NCI-H446 (cell line): ENCODE measurements at places on chromosomes 6 and 20.
A peak's percentile ranks its signal among the peaks of the same experiment; 100 is the strongest.

GRCh38 chr20:47689731-47690130, 95.5 kb downstream of the SULF2 start:
- DNase-seq: no peak

DNA sequence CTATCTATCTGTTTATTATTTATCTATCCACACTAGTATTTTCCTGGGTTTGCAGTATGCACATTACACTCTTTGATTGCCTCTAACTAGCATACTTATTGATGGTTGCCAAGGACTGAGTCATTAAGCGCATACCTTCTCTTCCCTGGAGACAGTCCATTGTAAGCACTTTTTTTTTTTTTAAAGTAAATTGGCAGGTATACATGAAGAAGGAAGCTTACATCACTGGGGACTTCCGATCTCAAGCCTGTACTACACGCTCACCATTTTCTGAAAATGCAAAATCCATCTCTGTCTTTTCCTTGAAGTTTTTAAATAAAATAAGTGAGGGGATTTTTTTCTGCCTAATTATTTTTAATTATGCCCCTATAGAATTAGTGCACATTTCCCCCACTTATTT, 63.5 kb downstream of the HMGN3 start:
- DNase-seq: peak; percentile 39

GRCh38 chr6:30238178-30238795, 25.1 kb upstream of the TRIM26 start:
- DNase-seq: peak; percentile 11

DNA sequence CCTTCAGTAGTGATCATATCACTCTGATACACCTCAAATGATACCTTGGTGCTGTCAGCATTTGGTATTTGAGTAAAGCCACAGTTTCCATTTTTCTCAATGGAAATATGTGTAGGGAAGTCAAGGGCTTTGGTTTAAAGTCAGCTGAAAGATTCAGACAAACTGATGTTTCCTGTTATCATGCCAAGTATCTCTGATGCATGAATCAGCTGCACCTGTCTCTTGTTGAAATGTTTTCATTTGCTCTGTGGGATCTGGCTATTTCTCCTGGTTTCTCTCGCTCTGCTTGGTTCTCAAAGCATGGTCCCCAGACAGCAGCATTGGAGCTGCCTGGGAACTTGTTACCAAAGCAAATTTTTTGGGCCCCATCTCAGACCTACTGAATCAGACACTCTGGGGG, 23.5 kb downstream of the ZFP64 start:
- no peak for DNase-seq

DNA sequence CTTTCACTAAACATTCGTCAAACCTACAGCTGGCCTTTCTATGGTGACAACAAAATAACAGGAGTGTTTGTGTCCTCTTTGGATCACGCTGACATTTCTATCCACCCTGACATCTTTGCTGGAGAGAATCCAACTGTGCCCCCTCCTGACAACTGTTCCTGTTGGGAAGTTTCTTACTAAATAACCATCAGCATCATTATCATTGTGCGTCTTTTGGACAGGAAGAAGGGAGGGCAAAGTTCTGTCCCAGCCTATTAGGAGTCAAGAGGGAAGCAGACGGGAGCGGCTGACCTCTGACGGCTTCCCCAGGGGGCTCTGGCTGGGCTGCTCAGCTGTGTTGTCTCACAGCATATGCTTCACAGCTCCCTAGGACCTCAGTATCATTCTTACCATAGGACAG, 195.9 kb upstream of the SULF2 start:
- DNase-seq: no peak

GRCh38 chr20:12762725-12763124, 246.0 kb upstream of the SPTLC3 start:
- no peak for DNase-seq

DNA sequence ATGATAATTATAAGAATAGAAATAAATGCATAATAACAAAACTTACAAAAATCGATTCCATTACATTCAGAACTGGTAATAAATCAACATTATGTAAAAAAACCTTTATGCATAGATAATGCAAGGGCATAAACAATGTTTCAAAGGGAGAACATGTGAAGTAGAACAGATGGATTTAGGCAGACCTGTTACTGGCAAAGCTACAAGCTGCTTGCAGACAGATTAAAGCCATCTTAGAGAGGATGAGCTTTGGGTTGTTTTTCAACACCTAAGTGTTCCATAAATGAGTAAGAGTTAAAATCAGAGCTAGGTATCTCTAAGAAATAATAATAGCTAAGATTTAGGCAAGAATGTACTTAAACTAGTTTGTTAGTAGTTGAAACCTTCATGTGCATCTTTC, 37.2 kb downstream of the SNAP25 start:
- peak; percentile 7 for DNase-seq

- no peak for DNase-seq
These were observed 11.2 kb upstream of the SPAG4 start for GRCh38 chr20:35604449-35604747.

GRCh38 chr6:158782432-158783166, 36.6 kb downstream of the EZR start:
- no peak for DNase-seq

GRCh38 chr6:136563386-136564152, 13.3 kb upstream of the MAP7 start:
- no peak for DNase-seq

DNA sequence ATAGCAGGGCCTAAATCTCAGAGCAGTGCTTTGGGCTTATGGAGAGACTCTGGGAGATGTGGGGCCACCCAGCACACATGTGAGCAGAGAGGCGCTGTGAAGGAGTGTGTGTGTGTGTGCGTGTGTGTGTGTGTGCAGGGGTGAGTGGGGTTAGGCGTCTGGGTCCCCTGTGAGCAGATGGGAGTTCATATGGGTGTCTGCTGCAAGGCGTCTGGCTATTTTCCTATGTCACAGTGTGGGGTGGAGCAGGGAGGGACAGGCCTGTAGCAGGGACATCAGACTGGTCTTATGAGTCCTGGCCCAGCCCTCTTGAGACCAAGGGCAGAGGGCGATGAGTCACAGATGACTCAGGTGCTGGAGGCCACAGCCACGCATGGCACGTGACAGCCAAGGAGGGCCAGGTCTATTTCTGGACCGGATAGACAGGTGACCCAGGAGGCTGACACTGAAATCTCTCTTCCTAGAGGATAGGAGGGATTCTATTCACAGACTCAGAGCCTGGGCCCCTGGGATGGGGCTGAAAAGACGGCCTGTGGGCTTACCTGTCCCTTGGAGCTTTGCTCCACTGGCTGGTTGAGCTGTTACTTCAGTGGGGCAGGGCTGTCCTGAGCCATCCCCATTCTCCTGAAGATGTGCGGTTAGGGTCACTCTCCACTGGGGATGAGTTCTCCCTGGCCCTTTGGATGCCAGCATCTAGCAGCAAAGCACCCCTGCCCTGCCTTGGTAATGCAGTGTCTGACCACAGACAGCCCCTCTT, 28.9 kb downstream of the VEGFA start:
- no peak for DNase-seq

DNA sequence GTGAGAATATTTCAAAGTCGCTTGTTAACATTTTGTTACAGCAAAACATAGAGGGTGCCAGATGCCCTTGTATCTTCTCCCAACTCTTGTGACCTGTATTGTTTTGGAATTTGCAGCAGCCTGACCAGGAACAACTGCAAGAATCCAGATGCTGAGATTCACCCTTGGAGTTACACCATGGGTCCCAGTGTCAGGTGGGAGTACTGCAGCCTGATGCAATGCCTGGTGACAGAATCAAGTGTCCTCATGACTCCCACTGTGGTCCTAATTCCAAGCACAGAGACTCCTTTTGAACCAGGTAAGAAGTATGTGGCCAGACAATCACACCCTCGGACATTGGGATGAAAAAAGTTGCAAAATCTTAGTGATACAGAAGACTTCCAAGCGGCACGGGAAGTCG, 79.6 kb upstream of the MAP3K4 start:
- no peak for DNase-seq

GRCh38 chr6:14092838-14093789, 24.5 kb upstream of the CD83 start:
- DNase-seq: no peak

GRCh38 chr6:76866091-76866915, 597.0 kb downstream of the HTR1B start:
- no peak for DNase-seq

DNA sequence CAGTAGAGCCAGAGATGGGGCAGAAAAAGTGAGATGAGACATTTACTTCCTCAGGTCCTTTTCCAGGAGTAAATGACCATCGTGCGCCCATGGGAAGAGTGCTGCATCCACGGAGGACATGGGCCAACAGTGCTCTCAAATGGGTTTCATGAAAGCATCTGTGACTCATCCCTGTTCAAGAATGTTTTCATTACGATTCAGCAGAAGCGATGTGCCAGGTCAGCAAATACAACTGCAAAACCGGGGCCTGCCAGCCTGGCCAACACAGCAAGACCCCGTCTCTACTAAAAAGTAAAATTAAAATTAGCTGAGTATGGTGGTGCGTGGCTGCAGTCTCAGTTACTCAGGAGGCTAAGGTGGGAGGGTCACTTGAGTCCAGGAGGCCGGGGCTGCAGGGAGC, 125.1 kb downstream of the LY86 start:
- no peak for DNase-seq

- no peak for DNase-seq
These were observed 51.6 kb downstream of the SYNJ2 start for GRCh38 chr6:158033077-158033750.

- no peak for DNase-seq
These were observed 54.8 kb upstream of the SGK1 start for GRCh38 chr6:134372603-134373281.

GRCh38 chr20:34010405-34010931, 16.8 kb downstream of the RALY start:
- no peak for DNase-seq

- no peak for DNase-seq
These were observed 19.3 kb downstream of the PAQR8 start for GRCh38 chr6:52381249-52381648.

DNA sequence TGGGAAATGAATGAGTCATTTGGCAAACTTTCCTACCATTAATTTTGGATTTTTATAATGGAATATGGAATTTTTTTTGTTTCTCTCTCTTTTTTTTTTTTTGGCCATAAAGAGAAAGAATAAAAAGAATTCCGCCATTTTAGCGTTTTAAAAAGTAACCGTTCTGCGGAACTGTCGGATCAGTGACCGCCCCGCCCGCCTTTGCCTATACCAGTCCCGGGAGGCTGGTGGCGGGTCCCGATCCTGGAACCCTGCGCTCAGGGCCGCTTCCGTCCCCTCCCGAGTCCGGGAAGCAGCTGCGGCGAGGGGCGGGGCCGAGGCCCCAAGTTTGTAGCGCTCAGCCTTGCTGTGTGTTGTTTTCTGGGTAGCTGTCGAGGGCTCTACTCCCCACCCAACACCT, 609 bp downstream of the L3MBTL1 start:
- DNase-seq: no peak

DNA sequence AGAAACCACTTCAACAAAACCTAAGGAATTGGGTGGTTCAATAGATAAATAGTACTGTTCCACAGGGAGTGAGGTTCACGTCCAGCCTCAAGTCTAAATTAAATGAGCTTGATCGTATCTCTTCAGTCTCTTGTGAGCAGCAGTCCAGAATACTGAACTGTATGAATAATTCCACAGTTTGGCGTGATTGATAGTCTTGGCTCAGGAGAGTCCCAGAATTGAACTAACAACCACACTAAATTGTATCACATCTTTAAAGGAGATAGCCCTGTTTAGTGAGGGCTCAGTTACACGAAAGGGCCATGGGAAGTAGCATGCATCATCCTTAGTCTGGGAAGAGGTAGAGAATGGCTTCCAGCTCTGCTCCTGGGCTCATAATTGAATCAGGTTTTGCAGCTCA, 224.6 kb downstream of the PACRG start:
- DNase-seq: no peak

GRCh38 chr20:53917145-53918019, 153.0 kb downstream of the BCAS1 start:
- DNase-seq: no peak

- no peak for DNase-seq
These were observed 174.0 kb upstream of the FBXL4 start for GRCh38 chr6:99121748-99122147.

DNA sequence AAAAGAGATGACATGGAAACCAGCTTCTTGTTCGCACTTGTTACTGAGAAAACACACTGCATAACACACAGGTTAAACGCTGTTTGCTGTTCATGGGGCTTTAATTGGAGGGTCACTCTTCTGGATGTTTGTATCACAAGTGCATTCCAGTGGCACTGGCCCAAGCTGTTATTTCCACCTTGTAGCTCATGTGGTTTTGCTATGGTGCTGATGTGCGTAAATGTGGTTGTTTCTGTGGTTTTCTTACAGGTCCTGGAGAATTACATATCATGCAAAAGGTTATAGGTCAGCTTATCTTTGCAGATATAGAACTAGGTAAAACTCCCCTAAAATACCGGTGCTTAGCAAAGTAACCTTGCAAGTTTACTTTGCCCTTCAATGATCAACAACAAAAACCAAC, 89.3 kb upstream of the AHI1 start:
- DNase-seq: no peak

GRCh38 chr6:27672113-27672799, 199.4 kb upstream of the ZNF184 start:
- no peak for DNase-seq

GRCh38 chr6:114638341-114638740, 295.5 kb upstream of the HS3ST5 start:
- DNase-seq: no peak
